Activated T-cell treated with anti-CD3 and anti-CD28 coated beads, Interleukin-2, amount 50 U/mL, for 4 hours (primary cell): ENCODE measurements at places on chromosomes 12 and 14. TPM values are rescaled to one million over a fixed set of nuclear protein-coding genes. Genes with fewer than 3 reads are reported as not detected.

DNA sequence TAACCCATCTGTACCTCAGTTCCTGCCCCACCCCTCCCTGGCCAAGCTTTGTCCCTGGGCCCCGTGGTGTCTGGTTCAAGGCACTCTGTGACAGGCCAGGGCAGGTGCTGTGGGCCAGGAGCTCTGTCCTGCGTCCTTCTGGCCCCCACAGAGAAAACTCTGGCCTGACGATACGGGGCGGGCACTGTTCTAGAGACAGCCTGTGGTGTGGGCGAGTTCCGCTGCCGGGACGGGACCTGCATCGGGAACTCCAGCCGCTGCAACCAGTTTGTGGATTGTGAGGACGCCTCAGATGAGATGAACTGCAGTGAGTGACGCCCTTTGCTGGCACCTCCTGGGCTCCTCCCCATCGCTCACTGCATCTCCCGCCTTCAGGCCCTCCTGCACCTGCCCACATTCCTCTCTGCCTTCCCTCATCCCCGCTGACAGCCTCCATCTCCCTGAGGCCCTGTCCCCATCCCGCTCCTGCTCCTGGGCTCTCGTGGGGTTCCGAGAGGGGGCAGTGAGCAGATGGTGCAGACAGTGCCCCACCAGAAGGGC lies 22.8 kb upstream of the NXPH4 start:
- no peak for DNase-seq

Gene IQSEC3
- 0.82 TPM for total RNA-seq

Gene KDM5A
- 71.1 TPM for total RNA-seq

Gene PTPRO
- 0.14 TPM for total RNA-seq

Gene IFT43
- total RNA-seq, result 12.3 TPM
